ENCODE measurements at places on chromosomes 5 and 9.

DNA sequence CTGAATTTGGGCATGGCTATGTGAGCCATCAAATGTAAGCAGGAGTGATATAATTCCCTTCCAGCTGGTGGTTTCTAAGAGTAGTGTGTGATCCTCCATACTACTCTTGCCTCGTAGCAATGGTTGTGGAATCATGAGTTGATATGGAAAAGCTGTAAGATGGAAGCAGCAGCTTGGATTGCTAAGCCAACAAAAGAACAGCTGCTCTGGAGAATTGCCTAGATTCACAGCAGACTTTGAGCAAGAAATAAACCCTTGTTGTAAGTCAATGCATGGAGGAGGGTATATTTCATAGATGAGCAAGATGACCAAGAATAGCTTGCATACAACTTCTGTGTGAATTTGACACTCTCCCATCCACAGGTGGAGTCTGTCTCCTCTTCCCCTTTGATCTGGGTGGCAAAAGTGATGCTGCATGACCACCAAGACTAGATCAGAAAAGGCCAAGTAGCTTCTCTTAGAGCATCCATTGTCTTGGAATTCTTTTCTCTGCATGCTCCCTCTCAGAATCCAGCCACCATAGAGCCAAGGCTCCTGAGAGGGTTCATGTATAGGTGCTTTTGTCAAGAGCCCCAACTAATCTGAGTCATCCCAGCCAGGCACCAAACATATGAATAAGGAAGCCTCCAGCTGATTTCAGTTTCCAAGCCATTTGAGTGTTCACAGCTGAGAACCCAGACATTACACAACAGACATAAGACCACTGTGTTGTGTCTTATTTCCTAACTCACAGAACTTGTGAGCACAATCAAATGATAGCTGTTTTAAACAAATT is 79.0 kb downstream of the PRLR start:
- DNase-seq: no peak

- DNase-seq: no peak
Measured at GRCh38 chr9:22084336-22085035, 75.4 kb upstream of the CDKN2B start.

DNA sequence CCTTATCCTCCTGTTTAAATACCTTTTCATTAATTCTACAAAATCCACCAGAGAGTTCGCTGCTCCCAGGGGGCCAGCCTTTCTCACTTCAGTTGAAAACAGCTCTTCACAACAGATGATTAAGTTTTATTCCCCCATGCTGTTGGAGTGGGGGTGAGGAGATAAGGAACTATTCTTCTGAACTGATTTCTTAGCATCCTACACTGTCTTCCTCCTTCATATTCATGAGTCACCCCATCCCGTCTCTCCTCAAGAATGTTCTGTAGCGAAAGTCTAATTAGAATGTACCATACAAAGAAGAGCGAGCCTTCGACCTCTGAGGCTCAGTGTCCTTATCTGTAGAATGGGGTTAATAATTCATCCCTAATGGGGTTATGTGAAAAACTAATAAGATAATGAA is 138.0 kb downstream of the PIK3R1 start:
- DNase-seq: no peak

DNA sequence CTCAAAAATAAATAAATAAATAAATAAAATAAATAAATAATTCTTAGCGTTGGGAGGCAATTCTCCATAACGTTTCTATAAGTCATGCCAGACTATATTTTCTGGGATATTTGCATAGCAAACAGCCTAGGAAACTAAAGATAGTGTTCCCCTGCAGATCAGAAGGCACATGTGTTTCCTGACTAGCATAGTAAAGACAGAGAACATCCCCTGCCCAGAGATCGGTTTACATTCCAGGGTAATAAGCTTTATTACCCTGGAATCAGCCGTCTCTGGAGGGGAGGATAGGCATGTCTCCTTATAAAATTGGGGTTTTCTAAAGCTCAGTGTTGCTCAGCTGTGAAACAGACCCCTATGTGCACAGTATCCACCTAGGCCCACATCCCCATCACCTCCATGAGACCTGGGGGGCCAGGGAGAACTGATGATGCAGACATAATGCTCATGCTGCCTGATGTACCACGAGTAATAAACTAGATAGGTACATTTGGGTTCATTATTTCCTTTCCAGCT is 36.9 kb upstream of the IFNK start:
- DNase-seq: no peak

DNA sequence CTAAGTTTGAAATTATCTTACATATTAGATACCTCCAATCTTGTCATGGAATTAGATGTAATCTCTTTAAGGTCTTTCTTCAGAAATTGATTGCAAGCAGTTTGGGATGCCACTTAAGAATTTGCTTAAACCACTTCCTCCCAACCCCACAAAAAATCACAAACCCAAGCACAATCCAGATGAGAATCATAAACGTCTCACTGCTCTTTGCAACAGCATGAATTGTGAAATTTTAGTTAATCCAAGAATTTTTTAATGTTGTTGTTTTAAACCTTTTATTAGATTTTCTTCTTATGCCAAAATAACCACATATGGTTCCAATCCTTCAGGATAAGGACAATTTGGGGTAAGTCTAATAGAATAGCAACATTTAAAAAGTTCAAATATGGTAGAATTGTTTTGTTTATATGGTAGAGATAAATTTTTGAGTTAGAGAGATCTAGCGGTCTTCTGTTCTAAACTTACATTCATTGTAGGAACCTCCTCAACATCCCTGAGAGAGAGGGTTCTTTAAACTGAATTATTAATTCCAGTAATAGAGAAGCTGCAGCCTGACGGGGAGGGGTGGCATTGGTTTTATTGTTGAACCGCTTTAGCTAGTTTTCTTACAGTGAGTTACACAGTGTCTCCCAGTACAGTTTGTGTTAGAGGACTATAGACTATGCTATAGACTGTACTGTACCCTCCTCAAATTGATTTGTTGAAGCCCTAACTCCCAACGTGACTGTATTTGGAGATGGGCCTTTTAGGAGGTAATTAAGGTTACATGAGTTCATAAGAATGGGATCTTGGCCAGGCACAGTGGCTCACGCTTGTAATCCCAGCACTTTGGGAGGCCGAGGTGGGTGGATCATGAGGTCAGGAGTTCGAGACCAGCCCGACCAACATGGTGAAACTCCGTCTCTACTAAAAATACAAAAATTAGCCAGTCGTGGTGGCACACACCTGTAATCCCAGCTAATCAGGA is 24.8 kb upstream of the IL6ST start:
- DNase-seq: no peak

- no peak for DNase-seq
Measured at GRCh38 chr9:94080249-94080648, 4.0 kb upstream of the PTPDC1 start.

DNA sequence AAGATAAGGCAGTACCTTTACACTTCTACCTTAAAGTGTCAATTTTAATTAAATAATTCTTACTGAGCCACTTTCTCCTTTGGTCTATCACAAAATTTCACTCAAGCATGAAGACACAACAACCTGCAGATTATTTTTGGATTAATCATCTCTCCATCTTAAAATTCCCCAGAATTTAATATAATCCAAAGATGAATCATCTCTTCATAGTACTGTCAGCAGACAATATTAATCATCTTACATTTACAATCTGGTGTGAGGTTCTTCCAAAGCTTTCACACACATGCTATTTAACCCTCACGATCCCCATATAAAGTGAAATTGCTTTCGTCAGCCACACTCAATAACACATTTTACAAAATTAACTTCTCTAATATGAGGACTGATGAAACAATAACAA is 43.0 kb downstream of the LHFPL2 start:
- DNase-seq: no peak
